HFF-Myc (cell line): ENCODE measurements at places on chromosomes 1 and 21.

DNA sequence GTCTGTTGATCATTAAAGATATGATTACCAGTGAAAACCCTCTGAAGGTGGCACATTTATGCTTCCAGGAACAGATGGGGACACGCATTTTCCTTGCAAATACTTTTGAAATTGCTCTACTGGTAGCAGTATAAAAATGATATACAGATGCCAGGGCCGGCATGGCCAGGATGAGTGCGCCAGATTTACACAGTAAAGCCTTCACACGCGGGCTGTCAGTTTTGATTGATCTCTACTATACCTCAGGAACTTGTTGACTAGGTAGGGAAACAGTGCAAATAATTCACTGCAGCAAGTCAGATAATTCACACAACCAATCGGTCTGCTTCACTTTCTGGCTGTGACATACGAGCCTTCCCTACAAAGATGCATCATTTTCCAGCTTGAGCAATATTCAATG is 123.2 kb upstream of the BARHL2 start:
- no peak for DNase-seq

- DNase-seq, result no peak
Observed at GRCh38 chr1:167627865-167628641, 2.0 kb upstream of the RCSD1 start.

- no peak for DNase-seq
Observed at GRCh38 chr1:85196358-85196757, 4.5 kb downstream of the SYDE2 start.

- DNase-seq, result no peak
Observed at GRCh38 chr1:160357286-160358002, 9.4 kb upstream of the NHLH1 start.

DNA sequence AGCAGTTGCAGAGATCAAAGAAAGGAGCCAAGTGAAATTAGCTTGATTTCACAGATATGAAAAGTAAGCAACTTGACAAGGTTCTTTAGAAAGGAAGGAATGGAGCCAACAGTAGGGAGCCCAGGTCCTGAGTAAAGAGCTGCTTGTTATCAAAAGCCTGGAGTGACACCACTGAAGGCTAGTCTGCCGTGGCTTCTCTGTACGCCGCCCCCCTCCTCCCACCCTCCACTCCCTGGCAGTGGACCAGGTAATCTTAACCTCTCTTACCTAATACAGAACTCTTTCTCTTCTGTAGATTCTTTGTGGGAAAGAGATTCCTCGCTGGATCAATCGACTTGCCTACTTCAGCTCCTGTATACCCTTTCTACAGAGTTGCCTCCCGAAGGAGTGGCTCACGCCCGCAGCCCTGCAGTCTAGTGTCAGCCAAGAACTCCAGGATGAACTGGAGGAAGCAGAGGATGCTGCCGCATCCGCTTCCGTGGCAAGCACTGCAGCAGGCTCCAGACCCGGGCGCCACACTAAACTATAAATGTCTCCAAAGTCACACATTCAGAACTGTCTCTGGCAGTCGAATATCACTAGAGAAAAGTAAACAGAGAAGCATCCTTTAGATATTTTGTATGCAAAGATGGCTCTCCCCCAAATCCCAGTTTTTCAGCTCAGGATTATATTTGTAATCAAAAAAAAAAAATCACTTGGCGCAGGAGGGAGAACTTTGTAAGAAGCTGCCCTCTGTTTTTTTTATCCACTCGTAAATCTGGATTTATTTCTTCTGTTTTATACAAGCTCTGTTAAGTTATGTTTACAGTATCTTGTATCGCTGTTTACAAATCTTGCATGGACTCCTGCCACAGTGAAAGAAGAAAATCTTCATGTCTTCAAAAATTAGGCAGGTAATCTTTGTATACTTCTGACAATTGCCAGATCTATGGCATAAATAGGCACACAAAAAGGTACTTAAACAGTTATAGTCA is 52.6 kb downstream of the DESI2 start:
- DNase-seq, result no peak

DNA sequence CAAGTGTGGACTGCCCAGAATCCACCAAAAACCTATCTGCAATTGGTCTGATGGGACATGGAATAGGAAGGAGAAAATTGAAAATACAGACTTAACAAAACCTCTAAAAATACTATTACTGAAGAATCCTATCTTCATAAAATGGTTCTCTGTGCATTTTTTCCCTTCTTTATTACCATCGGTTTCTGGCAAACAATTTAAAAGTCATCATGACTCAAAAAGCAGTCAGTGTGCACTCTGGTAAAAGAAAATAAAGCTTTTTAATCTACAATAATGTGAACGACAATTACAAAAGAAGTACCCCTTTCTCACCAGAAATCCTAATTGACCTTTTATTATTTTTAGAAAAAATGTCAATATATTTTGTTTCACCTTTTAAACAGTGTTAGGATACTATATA is 186.3 kb downstream of the TPR start:
- no peak for DNase-seq

DNA sequence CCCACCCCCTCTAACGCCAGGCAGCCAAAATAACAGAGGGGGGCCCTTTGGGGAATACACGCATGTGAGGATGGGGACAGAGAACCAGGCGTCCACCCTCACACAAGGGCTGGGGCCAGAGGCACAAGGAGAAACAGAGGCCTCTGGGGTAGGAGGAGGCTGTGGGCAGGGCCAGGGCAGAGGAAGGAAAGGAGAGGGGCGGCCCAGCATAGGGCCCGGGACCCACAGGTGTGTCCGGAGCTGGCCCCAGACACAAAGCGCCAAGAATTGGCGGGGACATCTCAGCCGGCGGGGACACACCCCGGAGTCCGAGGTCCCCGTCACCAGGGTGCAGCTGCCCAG is 6.7 kb downstream of the PLEKHG5 start:
- DNase-seq, result no peak

GRCh38 chr1:5941671-5942070 is 50.6 kb downstream of the NPHP4 start:
- no peak for DNase-seq

DNA sequence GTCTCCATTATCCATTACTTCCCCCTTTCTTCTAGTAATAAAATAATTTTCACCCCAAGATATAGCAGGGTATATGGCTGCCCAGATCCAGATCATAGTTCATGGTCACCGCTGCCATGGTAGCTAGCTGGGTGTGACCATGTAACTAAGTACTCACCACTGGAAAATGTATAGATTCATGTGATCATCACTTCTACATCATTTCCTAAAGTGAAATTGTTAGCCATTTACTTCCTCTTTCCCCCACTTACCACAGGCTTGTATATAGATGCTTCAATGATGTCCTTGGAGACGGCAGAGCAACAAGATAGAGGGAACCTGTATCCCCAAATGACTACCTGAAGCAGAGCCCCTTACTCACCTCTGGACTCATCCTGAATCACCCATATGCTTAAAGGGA is 22.7 kb upstream of the EYA3 start:
- no peak for DNase-seq

DNA sequence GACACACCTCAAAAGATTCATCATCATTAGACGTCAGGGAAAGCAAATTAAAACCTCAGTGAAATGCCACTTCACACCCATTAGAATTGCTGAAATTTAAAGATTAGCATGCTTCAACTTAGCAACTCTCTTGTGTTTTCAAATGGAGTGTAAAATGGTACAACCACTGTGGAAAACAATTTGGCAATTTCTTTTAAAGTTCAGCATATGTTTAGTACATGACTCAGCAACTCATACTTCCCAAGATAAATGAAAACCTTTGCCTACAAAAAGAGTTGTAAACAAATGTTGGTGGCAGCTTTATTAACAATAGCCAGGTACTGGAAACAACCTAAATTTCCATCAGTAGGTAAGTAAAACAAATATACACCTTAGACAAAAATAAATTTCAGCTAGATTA is 42.7 kb downstream of the ST3GAL3 start:
- DNase-seq, result no peak

DNA sequence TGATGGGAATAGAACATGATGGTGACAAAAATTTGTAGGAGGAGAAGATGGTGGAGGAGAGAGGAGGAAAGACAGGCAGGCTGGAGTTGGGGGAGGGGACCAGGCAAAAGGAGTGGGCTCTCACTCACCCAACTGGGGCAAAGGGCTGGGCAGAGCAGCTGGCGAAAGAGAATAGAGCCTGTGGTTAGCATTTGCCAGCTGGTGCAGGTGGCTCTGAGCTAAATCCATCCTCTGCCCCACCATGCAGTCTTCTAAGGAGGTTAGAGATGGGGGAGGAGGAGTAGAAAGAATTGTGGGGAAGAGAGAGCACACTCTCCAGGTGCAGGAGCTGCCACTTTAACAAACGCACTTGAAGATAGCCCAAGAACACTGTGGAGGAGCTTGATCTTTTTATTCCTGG is 27.6 kb upstream of the SLAMF1 start:
- DNase-seq, result no peak

- DNase-seq, result no peak
Observed at GRCh38 chr1:89632657-89633247, at the start of gene LRRC8C. LRRC8C (plus strand) TSS chr1:89633120; CDS start chr1:89686474, 53,354 bp downstream.
